ENCODE measurements at places on chromosomes 5 and 9.

GRCh38 chr9:72627956-72628540, 106.6 kb downstream of the TMC1 start:
- no peak for ATAC-seq

DNA sequence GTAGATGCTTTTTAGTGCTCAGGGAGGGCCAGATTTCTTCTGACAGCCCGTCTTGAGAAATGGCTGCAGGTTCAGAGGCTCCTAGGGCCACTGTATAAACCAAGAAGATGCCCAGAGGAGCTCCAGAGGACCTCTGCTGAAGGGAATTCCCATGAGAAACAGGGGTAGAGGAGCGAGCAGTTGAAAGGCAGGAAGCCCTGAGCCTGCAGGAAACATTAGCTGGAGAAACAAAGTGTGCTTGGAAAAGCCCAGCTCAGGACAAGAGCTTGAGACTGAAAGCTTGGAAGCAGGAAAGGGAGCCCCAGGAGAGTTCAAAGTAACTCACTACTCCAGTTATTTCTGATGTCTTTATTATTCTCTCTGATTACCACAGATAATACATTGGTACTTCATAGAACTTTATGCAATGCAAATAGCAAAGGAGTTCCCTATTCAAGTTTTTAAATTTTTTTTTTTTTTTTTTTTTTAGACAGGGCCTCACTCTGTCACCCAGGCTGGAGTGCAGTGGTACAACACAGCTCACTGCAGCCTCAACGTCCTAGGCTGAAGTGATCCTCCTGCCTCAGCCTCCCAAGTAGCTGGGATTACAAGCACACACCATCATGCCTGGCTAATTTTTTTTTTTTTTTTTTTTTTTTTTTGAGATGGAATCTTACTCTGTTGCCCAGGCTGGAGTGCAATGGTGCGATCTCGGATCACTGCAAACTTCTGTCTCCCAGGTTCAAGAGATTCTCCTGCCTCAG, 16.5 kb downstream of the HBEGF start:
- ATAC-seq: peak; percentile 37

- no peak for ATAC-seq
These were observed 145.9 kb downstream of the DROSHA start for GRCh38 chr5:31385774-31386537.

GRCh38 chr9:96484521-96484931, 34.6 kb downstream of the HABP4 start:
- ATAC-seq: peak; percentile 17

GRCh38 chr5:58504766-58505165, 13.5 kb downstream of the GAPT start:
- peak; percentile 42 for ATAC-seq

GRCh38 chr5:62814991-62815390, 236.4 kb downstream of the LRRC70 start:
- no peak for ATAC-seq

- no peak for ATAC-seq
These were observed 2148.9 kb upstream of the ACO1 start for GRCh38 chr9:30235564-30235963.

Data from motor neuron (in vitro differentiated cells).